ENCODE measurements at places on chromosomes 7 and 10.

GRCh38 chr7:139725858-139726484 lies 51.8 kb downstream of the HIPK2 start:
- DNase-seq, result no peak

DNA sequence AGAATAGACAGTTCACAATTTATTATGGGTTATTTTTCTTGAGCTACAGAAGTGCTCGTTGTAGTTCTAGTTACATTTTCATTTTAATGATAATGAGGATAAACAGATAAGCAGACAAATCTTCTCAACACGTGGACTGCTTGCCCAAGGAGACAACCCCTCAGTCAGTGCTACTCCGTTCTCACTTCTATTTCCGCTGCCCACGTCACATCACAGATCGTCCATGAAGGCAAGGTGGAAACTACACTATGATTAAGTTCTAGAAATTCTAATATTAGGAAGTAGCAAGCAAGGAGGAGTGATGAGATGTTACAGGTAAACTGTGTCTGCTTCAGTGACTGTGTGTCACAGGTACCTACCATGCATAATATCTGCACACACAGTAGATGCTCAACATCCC lies 210.5 kb downstream of the CHCHD3 start:
- no peak for DNase-seq

DNA sequence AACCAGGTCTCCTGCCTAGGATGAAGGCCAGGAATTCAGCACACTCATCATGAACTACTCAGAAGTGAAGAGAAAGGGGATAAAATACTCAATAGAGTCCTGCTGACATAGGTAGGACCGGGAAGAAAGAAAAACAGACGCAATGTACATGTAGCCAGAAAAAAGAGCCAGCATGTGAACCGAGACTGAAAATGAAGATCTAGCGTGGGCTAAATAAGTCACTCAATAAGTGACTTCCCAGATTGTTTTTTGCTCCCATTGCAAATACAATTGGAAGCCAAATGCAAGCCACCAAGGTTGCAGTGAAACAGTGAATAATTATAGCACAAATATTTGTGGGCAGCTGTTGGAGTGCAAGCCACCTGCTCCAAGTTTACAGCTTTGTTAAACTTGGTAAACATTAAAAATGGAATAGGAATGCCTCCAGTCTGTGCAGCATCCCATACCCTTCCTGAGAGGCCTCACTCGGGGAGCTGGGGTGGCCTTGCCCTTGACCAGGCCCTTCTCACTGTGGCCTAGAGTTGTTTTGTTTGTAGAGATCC lies 34.7 kb upstream of the HPS1 start:
- no peak for DNase-seq

- DNase-seq, result no peak
Observed at GRCh38 chr10:86162696-86163400, 203.7 kb downstream of the GRID1 start.

GRCh38 chr7:46133072-46133471 lies 212.0 kb upstream of the IGFBP3 start:
- no peak for DNase-seq

GRCh38 chr10:59859570-59859969 lies 46.8 kb downstream of the CCDC6 start:
- DNase-seq, result no peak

DNA sequence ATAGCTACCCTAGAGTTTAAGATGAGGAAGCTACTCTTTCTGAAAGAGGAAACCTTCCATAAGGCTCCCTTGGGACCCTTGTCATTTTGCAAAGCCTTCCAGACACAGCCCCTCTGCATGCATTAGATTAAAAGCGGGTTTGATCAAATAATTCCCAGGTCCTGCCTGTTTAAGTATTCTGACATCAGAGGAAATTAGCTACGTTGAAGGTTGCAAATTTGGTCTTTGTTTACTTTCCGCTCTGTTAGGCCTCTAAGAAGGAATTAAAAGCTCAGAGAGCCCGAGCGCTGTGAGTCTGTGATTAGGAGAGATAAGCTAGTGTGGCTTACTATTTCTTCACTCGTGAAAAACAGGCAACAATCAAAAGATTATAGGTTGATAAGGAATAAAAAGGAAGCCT lies 1.4 kb upstream of the THSD7A start:
- DNase-seq, result no peak

DNA sequence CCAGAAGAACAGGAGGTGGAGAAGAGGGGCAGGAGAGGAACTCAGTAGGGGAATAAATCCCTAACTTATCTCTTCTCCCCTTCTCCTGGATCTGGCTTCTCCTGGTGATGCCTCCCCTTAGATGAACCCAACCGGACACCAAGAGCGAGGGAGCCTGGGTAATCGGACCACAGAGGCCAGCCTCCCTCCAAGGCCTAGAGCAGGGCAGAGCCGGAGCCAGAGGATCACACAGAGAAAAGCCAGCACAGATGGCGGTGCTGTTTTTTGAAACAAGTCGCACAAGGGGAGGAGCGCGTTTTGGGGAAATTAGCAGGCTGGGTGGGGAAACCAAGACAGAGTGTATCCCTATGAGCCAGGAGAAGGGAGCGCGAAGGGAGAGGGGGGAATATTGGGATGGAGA lies 4.9 kb upstream of the SRRM3 start:
- no peak for DNase-seq

- no peak for DNase-seq
Observed at GRCh38 chr7:55521512-55521911, 50.8 kb downstream of the VOPP1 start.

GRCh38 chr7:17486835-17487234 lies 188.4 kb downstream of the AHR start:
- DNase-seq, result no peak

DNA sequence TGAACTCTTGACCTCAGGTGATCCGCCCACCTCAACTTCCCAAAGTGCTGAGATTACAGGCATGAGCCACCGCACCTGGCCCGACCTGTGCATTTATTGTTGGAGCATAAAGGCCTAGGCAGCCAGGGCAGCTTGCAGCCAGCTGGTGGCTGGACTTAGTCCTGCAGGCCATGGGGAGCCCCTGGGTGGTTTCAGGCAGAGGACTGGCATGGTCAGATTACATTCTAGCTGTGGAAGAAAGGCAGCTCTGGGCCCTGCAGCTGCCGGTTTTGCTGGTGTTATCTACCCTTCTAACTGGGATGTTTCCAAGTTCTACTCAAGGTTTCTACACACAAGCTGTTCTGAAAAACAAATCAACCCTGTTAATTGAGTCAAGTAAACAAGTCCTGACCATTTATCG lies 22.7 kb upstream of the MKRN1 start:
- no peak for DNase-seq

GRCh38 chr7:94368371-94368791 lies 26.3 kb upstream of the COL1A2 start:
- DNase-seq, result no peak

GRCh38 chr7:34044734-34045353 lies 139.5 kb downstream of the BMPER start:
- no peak for DNase-seq

- DNase-seq, result no peak
Observed at GRCh38 chr10:78750418-78750817, 318.3 kb upstream of the ZMIZ1 start.

DNA sequence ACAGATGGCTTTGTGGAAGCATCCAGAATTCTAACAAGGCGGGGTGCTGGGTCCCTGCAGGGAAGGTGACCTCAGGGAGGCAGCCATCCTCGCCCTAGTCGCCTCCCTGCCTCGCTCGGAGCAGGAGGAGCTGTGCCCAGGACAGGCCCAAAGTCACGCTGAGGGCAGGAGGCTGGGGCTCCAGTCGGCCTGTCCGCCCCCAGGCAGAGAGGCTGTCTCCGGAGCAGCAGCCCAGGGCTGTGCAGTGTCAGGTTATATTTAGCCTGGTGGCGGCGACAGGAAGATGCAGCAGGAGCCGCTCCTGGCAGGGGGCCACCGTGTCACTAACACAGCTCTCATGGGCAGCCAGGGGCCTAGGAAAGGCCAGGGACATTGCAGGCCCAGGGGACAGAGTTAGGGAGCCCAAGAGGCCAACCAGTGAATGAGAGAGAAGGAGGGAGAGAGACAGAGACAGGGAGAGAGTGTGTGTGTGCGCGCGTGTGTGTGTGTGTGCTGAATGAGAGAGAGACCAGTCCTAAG lies 13.5 kb downstream of the KCNH2 start:
- DNase-seq, result no peak

- DNase-seq, result no peak
Observed at GRCh38 chr7:90347759-90348158, 1.2 kb downstream of the GTPBP10 start.

DNA sequence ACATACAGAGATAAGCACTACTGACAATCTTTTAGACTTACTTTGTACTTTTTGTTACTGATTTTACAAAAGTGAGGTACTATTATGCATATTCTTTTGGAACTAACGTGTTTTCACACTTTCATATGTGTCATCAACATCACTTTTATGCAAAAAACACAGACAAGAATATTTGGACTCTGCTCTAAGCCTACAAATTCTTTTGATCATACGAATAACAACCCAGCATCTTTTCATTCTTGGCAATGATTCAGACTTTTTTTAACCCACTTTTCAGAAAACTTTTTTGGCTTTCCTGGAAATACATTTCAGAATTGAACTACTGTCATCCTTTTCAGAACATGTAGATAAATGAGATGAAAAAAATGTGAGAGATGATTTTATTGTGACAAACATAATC lies 30.2 kb downstream of the USP6NL start:
- no peak for DNase-seq

- DNase-seq, result no peak
Observed at GRCh38 chr10:24041034-24041433, 167.9 kb upstream of the KIAA1217 start.

- DNase-seq, result no peak
Observed at GRCh38 chr10:73888514-73888913, 14.2 kb upstream of the CAMK2G start.

GRCh38 chr7:158362912-158363905 lies 224.4 kb downstream of the PTPRN2 start:
- no peak for DNase-seq

DNA sequence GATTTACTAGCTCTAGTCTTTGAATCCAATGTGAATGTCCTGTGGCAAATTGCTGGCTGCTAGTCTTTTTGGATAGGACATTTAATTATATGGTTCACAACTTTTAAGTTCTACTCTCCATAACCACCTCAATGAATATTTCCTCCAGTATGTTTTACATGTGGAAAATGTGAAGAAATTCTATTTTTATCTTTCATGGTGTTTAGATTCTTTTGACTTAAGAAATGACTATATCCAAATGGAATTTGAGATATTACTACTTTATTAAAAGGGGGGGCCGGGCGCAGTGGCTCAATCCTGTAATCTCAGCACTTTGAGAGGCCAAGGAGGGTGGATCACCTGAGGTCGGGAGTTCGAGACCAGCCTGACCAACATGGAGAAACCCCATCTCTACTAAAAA lies 202.0 kb downstream of the ARL4A start:
- no peak for DNase-seq

- no peak for DNase-seq
Observed at GRCh38 chr10:129955601-129956285, 8.3 kb downstream of the EBF3 start.

- DNase-seq, result no peak
Observed at GRCh38 chr7:46725136-46725535, 804.1 kb upstream of the IGFBP3 start.
